ENCODE measurements at places on chromosomes 3 and 15. TPM values are rescaled to one million over a fixed set of nuclear protein-coding genes. Genes with fewer than 3 reads are reported as not detected.
A peak's percentile ranks its signal among the peaks of the same experiment; 100 is the strongest.

The BFSP2 gene
- not detected for total RNA-seq

- DNase-seq: no peak
- H3K27me3 ChIP-seq: no peaks in the 10 kb centered on the region
- H3K4me3 ChIP-seq: no peak overlapping the region
Measured at GRCh38 chr15:88717382-88718031, 78.7 kb downstream of the ISG20 start.

- DNase-seq: no peak
- H3K27ac ChIP-seq: peak overlapping the region; percentile 18
- peaks cover 12% of the 10 kb centered on the region for H3K4me1 ChIP-seq
- peaks cover 61% of the 10 kb centered on the region for H3K36me3 ChIP-seq
- no peak overlapping the region for H3K4me3 ChIP-seq
Measured at GRCh38 chr15:64865998-64866520, 24.3 kb downstream of the PLEKHO2 start.

GRCh38 chr3:135199137-135199536 is 404.1 kb downstream of the EPHB1 start:
- H3K4me3 ChIP-seq: no peak overlapping the region
- DNase-seq: no peak
- no peaks in the 10 kb centered on the region for H3K27me3 ChIP-seq
- no peaks in the 10 kb centered on the region for H3K4me1 ChIP-seq
- no peak overlapping the region for H3K27ac ChIP-seq

The CPLX3 gene
- total RNA-seq: not detected

DNA sequence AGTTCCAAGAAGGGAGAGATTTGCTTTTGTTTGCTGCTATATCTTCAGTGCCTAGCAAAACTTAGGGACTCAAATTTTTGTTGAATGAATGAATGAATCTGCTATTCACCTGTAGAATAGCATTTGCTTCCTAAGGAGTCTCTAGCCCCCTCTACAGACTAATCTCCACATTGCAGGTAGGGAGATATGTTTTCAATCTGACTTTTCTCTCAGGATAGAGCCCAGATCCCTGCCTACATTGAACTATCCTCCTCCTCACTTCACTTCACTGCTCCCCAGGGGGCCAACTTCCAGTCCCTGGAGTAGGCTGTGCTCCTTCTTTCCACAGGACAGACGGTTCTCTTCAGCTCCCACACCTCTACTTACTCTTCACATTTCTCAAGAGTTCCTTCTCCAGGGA is 81.9 kb upstream of the PTX3 start:
- no peak overlapping the region for H3K4me3 ChIP-seq
- no peaks in the 10 kb centered on the region for H3K27me3 ChIP-seq
- no peaks in the 10 kb centered on the region for H3K36me3 ChIP-seq
- no peak overlapping the region for H3K27ac ChIP-seq
- no peaks in the 10 kb centered on the region for H3K4me1 ChIP-seq
- no peak for DNase-seq

- H3K36me3 ChIP-seq: peaks cover 50% of the 10 kb centered on the region
- no peak overlapping the region for H3K27ac ChIP-seq
- H3K27me3 ChIP-seq: no peaks in the 10 kb centered on the region
- H3K4me3 ChIP-seq: no peak overlapping the region
Measured at GRCh38 chr3:167718582-167718981, 16.1 kb downstream of the PDCD10 start.

DNA sequence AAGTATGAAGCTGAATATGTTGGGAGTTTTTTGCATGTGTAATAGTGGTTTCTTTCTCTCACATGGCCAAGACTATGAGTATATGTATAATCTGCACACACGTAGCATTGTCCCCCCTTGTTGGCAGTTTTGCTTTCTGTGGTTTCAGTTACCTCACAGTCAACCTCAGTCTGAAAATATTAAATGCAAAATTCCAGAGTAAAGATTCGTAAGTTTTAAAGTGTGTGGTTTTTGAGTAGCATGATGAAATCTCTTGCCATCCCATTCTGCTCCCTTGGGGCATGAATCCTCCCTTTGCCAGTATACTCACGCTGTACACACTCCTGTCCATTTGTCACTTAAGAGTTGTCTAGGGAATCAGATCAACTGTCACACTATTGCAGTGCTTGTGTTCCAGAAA is 742.0 kb upstream of the CCDC54 start:
- H3K36me3 ChIP-seq: no peaks in the 10 kb centered on the region
- no peak for DNase-seq
- H3K27me3 ChIP-seq: no peaks in the 10 kb centered on the region
- H3K4me1 ChIP-seq: no peaks in the 10 kb centered on the region
- H3K4me3 ChIP-seq: no peak overlapping the region

The NR1D2 gene
- total RNA-seq: 62.1 TPM

DNA sequence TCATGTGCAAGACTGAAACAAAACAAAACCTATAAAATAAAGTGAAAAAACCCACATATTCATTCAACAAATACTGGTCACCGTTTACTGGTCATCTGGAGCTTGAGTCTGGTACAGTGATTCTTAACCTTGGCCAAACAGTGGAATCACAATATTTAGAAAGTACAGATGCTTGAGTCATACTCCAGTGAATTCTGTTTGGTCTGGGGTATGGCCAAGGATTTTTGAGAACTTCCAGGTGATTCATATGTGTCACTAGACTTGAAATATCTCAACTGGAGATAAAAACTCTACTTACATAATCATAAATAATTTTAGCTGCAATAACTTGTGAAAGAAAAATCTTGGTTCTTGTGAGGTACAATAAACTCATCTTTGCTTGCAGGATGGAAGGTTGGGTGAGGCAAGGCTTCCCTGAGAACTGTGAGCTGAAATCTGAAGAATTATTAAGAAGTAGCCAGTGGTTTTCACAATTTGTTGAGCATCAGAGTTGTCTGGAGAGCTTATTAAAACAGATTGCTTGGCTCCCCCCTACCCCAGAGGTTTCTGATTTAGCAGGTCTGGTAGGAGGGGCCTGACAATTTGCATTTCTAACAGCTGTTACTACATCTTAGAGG is 9.6 kb downstream of the NEK11 start:
- no peak for DNase-seq
- no peaks in the 10 kb centered on the region for H3K36me3 ChIP-seq
- no peaks in the 10 kb centered on the region for H3K4me1 ChIP-seq
- no peak overlapping the region for H3K4me3 ChIP-seq
- no peaks in the 10 kb centered on the region for H3K27me3 ChIP-seq
- H3K27ac ChIP-seq: no peak overlapping the region

The RBP2 gene
- total RNA-seq: 2.1 TPM

- H3K27me3 ChIP-seq: no peaks in the 10 kb centered on the region
- H3K36me3 ChIP-seq: no peaks in the 10 kb centered on the region
- no peak overlapping the region for H3K27ac ChIP-seq
- no peak for DNase-seq
- no peaks in the 10 kb centered on the region for H3K4me1 ChIP-seq
Measured at GRCh38 chr15:70127288-70127746, 29.6 kb upstream of the TLE3 start.

GRCh38 chr3:111414531-111414930 is 127.5 kb upstream of the CD96 start:
- no peak for DNase-seq
- H3K36me3 ChIP-seq: no peaks in the 10 kb centered on the region
- no peak overlapping the region for H3K27ac ChIP-seq
- H3K4me3 ChIP-seq: no peak overlapping the region
- H3K4me1 ChIP-seq: no peaks in the 10 kb centered on the region

DNA sequence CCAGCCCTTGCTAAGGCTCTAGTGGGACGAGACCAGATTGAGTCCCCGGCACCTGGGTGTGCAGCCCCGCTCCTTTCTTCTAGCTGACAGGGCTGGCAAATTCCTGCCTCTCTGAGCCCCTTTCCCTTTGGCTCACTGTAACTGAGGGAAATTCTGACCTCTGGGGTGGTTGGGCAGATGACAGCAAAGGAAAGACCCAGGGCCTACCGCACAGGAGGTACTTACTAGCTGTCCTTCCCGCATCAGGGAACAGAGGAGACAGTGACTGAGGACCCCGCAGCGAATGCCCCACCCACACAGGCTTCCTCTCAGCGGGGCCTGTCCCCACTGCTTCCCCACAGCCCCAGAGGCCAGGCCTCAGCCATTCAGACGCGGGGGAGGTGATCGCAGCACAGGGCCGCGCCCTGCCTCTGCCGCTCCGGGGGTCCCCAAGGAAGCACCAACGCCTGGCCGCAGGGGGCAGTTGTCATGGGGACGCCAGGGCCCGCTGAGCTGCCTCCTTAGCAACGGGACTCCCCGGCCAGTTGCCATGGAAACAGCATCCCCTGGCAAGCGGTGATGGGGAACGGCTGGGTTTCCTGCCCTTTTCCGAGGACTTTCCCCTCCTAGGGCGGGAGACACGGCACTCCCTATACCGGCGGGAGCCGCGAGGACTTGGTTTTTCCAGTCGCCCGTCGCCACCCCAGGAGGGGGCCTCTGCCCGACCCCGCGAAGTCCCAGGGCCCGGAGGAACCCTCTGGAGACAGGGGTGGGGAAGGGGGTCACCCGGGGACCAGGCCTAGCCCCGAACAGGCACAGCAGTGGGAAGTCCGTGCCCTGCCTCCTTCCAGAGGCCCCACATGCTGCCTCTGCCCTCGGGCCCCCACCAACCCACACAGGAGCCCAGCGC is 50.1 kb downstream of the HCN4 start:
- H3K36me3 ChIP-seq: no peaks in the 10 kb centered on the region
- no peak overlapping the region for H3K27ac ChIP-seq
- H3K27me3 ChIP-seq: peaks cover 29% of the 10 kb centered on the region
- no peak overlapping the region for H3K4me3 ChIP-seq
